Activated naive CD4-positive, alpha-beta T cell treated with anti-CD3 and anti-CD28 coated beads, Interleukin-2, amount 50 U/mL, for 16 hours (primary cell): ENCODE measurements at places on chromosomes 2 and 18.

DNA sequence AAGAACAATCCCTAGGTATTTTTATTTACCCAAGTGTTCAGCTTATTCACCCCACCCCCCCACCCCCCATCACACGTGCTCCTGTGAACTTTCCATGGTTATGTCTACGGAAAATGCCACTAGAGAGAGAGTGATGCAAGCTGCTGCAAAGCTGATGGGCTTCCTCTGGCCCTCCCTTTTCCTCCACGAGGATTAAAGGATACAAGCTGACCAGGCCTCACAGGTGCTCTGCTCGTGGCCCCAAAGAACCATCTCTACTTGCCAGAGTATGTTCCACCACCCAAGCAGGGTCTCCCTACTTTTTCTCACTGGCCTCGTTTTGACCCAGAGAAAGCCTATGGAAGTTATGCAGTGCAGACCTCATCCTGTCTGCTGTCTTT is 342.6 kb downstream of the CELF4 start:
- DNase-seq: no peak

DNA sequence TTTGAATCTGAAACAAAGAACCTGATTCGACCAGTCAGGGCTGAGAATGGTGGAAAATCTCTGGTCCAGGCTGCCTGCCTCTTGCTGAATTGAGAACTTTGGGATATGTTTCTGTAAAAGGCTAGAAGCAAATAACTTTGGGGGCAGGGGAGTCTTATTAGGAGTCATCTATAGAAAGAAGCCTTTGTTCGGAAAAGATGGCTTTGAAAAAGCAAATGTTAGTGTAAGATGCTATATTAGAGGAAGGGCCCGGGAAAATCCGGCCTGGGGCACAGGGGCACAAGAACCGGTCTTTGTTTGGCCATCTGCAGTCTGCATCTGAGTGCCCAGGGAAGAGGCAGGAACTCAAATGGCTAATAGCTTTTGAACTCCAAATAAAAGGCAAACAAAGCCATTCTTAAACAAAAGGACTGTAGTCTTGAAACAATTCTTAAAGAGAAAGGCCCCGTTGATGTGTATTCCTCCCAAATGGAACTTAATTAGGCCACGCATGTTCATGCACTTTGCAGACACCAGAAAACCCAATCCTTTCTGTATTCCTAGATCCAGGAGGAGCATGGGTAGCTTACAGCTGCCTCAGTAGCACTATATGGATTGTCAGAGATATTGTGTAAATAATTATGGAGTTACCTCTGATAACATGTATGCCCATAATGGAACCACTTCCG is 180.0 kb upstream of the ARL4C start:
- DNase-seq: no peak

DNA sequence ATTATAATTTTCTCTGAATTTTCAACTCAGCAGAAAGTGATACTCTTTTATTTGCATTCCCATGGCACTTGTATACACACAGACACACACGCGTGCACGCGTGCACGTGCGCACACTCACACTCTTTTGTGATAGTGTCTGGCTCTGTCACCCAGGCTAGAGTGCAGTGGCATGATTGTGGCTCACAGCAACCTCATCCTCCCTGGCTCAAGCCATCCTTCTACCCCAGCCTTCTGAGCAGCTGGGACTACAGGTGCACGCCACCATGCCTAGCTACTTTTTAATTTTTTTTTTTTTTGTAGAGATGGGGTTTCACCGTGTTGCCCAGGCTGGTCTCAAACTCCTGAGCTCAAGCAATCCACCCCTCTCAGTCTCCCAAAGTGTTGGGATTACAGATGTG is 123.2 kb downstream of the MC4R start:
- no peak for DNase-seq

- DNase-seq: no peak
These were observed 768.4 kb downstream of the TDRD15 start for GRCh38 chr2:21892140-21892539.

GRCh38 chr2:73075477-73076373 is 4.2 kb upstream of the SFXN5 start:
- DNase-seq: no peak

DNA sequence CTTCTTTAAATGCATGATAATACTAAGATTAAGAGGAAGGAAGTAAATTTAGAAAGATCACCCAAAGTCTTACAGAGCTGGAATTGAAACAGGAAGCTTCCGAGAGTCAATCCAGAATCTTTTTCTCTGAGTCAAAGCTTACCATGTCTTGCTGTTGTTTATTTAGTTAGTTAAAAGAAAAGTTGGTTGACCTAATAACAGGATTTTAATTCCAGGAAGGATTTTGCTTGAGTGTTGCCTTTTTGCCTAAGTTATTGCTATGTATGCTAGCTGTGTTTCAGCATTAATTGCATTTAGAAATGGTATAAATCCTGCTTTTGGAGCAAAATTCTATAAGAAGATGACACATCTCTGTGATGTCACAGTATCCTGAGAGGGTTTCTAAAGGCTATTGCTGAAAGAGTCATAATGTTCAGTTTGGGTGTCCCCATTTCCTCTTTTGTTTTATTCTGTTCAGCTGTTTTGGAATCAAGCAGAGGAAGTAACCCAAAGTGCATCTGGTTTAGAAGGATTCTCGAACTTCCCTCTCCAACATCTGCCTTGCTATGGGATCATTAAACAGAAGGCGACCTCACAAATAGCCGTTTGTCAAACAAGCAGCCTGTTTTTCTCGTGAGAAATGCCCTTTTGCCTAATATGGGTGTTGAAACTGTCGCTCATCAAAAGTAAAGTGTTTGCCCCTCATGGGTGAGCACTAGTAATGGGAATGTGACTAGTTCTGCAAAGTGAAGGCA is 271.5 kb upstream of the MMADHC start:
- DNase-seq: no peak

GRCh38 chr2:15939556-15939853 is 845 bp upstream of the MYCN start:
- no peak for DNase-seq

GRCh38 chr2:241378816-241379215 is 22.7 kb downstream of the FARP2 start:
- DNase-seq: no peak

DNA sequence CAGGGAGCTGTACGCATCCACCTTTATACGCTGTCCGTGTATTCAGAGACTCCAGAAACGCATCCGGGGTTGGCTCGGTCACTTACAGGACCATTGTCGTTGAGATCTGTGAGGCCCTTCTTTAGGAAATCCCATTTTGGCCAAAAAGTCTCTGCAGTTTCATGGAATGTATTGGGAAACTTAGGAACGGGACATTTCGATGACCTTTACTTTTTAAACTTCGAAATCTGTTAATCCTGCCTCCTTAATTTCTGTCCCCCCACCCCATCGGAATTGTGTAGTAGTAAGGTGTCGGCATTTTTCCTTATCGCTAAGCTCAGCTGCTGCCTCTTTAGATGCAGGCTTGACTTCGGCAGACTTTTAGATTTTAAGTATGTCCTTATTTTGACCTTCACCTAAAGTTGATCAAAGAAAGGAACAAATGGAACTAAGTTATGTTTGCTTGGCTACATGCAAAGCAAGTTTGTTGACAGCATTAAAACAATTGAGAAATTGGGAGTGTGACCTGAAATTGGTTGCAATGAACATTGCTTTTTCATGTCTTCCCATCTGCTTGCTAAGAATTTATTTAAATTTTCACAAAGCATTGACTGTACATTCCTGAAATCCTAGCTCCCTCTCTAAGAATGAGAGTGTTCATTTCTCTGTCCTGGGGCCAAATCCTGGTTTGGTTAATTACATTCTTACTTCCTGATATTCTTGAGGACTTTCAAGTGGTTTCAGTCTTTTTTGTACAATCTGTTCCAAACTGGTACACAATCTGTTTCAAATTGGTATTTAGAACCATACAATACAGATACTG is 884 bp upstream of the RAPH1 start:
- no peak for DNase-seq

DNA sequence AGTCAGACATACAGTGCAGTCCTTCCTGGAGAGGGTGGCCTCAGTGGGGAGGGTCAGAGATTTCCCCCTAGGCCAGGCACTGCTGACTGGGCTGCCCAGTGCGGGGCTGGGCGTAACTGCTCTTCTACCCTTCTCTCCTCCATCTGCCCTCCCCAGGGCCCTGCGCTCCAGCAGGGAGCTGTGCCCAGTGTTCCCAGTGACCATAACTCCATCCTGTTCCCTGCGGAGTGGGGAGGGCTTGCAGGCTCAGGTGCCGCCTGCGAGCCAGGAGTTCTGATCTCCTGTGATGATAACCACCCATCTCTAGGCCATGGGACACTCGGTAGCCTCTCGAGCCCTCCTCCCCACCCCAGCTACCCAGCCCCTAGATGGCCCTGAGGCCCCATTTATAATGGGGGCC is 107.6 kb downstream of the SMAD7 start:
- DNase-seq: no peak

DNA sequence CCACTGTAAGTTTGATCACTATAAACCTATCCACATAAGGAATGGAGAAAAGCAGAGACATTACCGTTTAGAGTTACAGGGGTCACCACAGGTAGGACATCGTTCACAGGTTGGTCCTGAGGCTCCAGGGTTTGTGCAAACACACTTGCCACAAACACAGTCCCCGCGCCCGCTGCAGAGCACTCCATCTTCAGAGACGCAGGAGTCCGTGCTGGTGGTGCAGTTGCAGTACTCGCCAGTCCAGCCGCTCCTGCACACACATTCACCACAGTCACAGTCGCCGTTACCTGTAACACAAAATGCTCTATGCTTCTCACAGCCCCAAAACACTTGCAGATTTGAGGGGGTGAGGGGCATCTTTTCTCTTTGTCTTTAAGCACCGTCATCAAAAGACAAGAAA is 63.9 kb upstream of the PLA2R1 start:
- DNase-seq: no peak

DNA sequence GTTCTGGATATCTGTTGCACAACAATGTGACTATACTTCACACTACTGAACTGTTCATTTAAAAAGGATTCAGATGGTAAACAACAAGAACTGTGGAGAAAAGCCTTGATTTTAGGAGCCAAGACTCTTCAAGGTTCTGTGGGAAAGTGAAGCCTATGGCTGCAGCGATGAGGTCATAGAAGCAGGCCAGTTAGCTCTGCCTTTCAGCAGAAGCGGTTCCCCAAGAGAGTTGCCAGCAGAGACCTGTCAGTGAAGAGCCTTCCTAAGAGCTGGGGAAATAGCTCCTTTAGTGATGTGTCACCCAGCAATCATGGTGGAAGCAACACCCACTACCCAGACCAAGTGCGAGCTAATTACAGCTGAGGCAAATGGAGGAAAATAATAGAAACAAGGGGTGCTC is 346.5 kb upstream of the ETAA1 start:
- no peak for DNase-seq

DNA sequence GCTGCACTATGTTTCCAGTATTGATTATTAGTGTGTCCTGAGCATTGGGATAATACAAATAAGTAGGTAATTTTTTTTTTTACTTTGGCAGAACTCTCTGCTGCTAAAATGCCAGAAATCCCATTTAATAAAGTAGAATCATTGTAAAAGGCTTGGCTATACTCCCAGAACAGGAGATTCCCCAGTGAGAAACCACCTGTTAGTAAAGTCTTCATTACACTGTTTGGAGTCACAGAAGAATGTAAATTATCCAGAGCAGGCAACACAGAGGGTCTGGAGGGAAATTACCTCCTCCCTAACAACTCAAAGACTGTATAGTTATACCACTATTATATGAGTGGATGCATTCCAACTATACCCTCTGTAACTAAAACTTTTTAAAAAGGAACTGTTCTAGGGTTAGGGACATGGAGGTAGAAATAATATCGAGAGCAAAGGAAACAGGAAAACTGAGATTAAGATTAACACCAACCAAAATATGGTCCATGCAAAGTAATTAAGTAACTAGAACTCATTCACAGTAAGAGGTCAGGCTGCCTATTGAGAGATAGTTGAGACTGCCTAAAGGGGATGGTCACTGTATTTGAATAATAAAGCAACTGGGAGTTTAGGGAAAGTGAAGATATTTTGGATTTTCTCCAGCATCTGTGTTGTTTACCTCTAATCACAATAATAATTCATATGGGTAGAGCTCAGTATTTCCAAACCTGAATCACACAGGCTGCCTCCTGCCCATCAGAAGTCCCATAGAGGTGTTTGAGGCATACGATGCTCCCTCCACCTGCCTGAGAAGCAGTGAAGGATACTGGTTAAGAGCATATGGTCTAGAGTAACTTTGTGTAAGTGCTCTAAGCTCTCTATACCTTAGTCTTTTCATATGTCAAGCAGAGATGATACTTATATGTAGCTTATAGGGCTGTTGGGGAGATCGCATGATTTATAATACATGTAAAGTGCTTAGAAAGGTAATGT is 34.4 kb downstream of the MAP2 start:
- no peak for DNase-seq

GRCh38 chr2:204670124-204670523 is 124.8 kb downstream of the PARD3B start:
- DNase-seq: no peak

GRCh38 chr18:59916746-59917145 is 16.9 kb downstream of the PMAIP1 start:
- DNase-seq: no peak

DNA sequence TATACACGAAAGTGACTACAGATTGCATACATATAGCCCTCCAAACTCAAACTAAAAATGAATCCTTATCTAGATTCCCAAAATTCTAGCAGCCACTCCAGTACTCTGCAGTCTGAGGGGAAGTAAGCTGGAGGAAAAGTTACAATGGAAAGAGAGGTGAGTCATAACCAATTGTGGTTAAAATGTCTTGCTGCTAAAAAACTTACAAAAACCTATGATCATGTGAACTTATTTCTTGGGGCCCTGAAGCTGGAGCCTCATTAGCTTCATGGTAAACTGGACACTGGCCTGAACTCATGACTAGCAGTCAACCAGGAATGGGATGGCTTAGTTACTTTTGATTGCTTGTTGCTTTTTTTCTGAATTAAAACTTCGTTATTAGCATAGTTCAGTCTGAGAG is 175.9 kb downstream of the SLC4A3 start:
- DNase-seq: no peak

DNA sequence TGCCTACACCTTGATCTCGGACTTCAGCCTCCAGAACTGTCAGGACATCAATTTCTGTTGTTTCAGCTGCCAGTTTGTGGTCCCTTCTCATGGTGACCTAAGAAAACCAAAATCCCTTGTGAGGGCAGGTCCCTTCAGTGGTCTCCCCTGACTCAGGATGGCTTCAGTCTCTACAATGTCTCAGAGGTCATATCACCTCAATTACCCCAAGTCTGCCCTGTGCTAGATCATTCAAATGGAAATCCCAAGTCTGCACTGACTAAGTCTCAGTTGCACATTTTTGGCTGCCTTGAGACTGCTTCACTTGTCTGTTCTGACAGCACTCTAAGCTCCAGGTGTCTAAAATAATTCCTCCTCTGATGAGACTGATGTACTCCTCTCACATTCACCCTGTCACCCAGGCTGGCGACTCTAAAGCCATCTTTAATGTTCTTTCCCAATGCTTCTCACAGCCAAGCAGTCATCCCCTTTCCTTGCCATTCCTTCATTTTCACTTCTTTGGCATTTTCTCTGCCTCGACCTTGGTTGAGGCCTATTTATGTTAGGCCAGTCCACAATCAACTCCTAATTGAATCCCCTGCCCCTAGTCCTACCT is 470.8 kb downstream of the DLGAP1 start:
- no peak for DNase-seq

DNA sequence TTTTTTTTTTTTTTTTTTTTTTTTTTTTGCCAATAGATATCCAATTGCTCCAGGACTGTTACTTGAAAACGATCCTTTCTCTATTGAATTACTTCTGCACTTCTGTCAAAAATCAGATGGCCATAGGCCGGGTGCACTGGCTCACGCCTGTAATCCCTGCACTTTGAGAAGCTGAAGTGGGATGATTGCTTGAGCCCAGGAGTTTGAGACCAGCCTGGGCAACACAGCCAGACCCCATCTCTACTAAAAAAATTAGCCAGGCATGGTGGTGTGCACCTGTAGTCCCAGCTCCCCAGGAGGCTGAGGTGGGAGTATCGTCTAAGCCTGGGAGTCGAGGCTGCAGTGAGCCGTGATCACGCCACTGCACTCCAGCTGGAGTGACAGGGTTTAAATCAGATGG is 4.3 kb upstream of the CHCHD5 start:
- DNase-seq: no peak
